Stimulated activated CD4-positive, alpha-beta T cell treated with anti-CD3 and anti-CD28 coated beads, Interleukin-15, amount 100 ng/mL, for 1 hour (primary cell): ENCODE measurements at places on chromosomes 2 and 18.

DNA sequence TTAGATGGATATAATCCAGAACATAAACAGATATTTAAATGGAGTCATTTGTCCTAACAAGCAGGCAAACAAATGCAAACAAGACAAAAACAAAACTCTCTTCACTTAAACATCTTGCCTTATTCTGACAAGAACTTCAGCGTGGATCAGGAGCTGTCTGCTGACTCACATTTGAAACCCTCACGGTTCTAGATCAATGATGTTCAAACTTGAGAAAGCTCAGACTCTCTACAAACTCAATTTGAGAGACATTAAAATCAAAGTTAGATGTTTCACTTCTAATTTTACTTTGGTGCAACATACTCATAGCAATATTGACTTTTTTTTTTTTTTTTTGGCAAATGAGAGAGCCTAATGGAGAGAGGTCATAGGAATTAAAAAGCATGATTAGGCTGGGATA, 362.8 kb upstream of the SLC14A2 start:
- no peak for DNase-seq

- no peak for DNase-seq
Observed at GRCh38 chr2:43592443-43592842, 3.4 kb downstream of the THADA start.

DNA sequence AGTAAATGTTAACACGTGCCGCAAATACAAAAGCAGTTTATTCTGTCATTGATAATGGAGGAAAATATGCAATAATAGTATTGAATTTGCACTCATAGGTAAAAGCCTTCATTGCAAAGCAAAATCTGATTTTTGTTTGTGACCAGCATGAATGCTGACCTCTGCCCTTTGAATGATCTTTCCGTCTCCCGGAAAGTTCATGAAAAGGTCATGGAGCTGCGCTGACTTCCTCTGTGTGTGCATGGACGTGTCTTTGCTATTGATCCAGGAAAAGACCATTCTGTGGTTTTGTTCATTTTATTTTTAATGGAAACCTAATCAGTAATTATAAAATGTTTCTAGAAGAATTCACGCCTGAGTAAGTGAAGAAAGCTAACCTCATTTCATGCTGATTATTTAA, 320.0 kb downstream of the MTX2 start:
- DNase-seq = no peak

DNA sequence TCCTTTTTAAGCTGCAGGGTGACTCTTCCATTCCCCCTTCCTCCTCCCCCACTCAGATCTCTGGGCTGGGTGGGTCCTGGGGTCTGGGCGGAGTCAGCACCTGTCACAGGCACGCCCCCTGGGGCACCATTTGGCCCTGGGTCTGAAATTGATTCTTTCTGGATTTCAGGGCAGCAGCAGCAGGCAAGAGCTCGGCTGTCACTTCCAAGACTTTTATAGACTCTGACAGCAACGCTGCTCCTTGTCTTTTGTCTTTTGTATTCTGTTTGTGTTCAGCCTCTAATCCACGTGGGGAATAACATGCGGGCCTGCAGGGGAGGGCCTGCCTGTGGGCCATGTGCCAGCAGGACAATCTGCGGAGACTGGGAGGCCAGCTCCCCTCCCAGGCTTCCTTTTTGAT, 3.9 kb downstream of the BOD1L2 start:
- no peak for DNase-seq

GRCh38 chr2:182366628-182367027, 60.2 kb downstream of the PDE1A start:
- DNase-seq = no peak

DNA sequence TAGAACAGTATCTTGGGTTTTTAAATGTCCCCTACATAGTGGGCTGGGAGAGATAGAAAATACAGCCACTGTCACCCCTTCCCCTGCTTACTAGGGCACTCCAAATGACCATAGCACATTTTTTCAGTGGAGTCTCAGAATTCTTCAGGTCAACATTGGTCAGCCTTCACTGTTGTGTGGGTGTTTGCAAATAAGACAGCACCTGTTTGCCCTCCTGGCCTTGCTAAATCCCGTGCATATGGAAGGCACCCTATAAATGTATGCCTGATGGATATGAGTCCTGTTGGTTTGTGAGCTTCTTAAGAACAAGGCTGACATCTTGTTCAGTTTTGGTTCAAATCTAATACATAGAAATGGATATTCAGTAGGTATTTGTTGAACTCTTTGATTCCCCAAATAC, 12.5 kb downstream of the ITGA6 start:
- no peak for DNase-seq

- no peak for DNase-seq
Observed at GRCh38 chr2:65514555-65515195, 82.3 kb upstream of the SPRED2 start.

- no peak for DNase-seq
Observed at GRCh38 chr2:183291436-183291835, 167.2 kb downstream of the NUP35 start.

- DNase-seq = no peak
Observed at GRCh38 chr18:49910019-49910418, 96.7 kb upstream of the ACAA2 start.

- no peak for DNase-seq
Observed at GRCh38 chr18:1982056-1982455, 589.2 kb downstream of the METTL4 start.

DNA sequence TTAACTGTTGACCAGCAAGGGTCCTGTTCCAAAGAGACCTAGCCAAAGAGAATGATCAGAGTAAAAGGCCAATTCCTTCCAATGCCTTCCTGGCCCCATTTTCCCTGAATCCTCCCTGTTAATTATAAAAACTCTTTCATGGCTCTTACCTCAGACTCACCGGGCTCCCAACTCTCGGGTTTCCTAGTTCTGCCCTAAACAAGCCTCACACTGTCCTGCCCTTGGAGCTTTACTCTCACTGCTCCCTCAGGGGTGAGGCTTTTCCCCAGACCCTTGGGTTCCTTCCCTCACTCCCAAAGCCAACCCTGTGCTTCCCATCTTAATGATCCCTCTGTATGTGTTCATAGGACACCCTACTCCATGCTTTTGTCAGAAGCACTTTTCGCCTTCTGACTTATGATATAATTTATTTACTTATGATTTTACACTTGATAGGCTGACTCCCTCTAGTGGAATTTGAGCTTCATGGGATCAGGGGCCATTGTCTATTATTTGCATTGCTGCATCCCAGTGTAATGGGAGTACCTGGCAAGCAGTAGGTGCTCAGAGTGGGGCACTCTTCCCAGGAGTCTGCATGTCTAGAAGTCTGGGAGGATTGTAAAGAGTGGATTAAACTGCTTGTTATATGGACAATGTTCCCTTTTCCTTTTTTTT, 29.9 kb upstream of the ZNG1B start:
- no peak for DNase-seq

- no peak for DNase-seq
Observed at GRCh38 chr18:78778651-78779050, 201.0 kb upstream of the SALL3 start.

GRCh38 chr2:120846406-120847095, 110.9 kb downstream of the GLI2 start:
- DNase-seq = no peak

DNA sequence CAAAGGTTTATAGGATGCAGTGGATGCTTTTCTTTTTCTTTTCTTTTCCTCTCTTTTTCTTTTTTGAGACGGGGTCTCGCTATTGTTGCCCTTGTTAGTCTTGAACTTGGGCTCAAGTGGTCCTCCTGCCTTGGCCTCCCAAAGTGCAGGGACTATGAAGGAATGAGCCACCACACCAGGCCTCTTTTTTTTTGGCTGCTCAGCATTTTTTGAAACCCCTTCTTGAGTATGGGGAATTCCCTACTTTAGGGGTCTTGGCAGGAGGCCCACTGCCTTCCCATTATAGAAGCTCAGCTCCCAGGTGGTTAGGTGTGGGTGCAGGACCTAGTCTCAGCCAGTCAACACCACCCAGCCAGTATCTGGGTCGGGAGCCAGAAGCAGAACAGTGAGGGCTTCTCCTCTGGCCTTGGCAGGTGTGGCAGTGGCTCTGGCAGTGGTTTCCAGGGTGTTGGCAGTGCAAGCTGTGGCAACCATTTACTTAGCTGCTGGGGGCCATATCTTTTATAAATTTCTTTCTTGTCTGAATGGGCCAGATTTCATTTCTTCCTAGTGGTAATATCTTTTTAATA, 51.4 kb upstream of the ACYP2 start:
- DNase-seq = no peak

GRCh38 chr2:241863536-241863954, 4.9 kb upstream of the PDCD1 start:
- peak; percentile 28 for DNase-seq

DNA sequence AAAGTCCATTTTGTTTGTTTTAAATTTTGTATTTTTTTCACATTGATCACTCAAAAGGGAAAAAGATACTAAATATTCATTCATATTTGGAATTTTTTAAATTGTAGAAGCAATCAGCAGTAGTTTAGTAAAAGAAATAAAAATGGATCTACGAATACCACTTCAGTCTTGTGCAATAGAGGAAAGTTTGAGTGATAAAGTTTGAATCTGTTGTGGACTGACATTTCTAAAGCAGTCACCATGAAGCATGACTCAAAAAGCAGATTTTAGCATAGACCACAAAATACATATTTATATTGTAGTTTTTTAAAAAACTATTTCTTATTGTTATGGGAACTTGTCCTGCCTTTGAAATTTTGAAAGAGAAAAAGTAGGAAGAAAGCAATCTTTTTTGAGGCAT, 520.5 kb upstream of the ZEB2 start:
- no peak for DNase-seq

GRCh38 chr2:54053830-54054229, 61.6 kb upstream of the ACYP2 start:
- DNase-seq = no peak

DNA sequence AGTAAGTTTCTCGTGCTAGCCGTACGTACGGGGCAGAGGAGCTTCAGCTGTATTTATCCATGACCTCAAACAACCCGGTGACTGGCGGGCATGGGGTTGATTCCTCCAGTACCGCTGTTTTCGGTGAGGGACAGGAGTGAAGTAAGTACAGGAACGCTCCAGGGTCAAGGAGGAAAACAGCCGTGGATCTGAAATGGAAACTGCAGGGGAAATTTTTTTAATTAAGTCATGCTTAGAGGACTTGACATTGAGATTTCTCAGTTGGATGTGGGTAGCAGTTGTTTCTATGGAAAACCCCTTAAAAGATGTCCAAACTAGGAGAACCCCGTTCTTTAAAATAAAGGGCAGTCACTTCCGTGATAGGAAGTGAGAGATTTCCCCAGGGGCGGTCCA, 1.2 kb downstream of the RAB12 start:
- no peak for DNase-seq

- DNase-seq = no peak
Observed at GRCh38 chr2:190529486-190530247, 4.9 kb downstream of the NEMP2 start.

DNA sequence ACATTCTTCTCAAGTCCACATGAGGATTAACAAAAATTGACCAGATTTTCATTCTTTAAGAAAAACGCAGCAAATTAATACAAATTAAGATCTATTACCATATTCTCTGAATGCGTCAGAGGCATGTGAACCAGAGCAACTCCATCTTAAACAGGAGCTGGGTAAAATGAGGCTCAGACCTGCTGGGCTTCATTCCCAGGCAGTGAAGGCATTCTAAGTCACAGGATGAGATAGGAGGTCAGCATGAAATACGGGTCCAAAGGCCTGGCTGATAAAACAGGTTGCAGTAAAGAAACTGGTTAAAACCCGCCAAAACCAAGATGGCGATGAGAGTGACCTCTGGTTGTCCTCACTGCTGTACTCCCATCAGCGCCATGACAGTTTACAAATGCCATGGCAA, 217.6 kb downstream of the RDH14 start:
- no peak for DNase-seq

DNA sequence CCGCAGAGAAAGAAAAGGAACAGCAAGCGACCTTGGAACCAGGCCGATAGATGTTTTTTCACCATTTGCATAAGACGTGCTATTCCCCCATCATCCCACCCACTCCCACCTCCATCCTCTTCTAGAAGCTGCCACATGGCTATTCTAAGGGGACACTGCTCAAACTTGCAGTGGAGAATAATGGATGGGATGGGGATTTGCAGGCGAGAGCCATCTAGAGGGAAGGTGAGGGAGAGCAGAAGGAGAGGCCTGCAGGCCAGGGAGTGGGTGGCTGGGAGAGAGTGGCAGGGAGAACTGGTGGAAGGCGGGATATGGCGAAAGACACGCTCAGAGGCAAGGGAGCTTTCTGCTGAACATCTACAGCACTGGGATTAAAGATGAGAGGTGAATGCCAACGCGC, 84.9 kb downstream of the MAPK4 start:
- no peak for DNase-seq

- no peak for DNase-seq
Observed at GRCh38 chr2:228681426-228681825, 499.9 kb upstream of the SPHKAP start.

DNA sequence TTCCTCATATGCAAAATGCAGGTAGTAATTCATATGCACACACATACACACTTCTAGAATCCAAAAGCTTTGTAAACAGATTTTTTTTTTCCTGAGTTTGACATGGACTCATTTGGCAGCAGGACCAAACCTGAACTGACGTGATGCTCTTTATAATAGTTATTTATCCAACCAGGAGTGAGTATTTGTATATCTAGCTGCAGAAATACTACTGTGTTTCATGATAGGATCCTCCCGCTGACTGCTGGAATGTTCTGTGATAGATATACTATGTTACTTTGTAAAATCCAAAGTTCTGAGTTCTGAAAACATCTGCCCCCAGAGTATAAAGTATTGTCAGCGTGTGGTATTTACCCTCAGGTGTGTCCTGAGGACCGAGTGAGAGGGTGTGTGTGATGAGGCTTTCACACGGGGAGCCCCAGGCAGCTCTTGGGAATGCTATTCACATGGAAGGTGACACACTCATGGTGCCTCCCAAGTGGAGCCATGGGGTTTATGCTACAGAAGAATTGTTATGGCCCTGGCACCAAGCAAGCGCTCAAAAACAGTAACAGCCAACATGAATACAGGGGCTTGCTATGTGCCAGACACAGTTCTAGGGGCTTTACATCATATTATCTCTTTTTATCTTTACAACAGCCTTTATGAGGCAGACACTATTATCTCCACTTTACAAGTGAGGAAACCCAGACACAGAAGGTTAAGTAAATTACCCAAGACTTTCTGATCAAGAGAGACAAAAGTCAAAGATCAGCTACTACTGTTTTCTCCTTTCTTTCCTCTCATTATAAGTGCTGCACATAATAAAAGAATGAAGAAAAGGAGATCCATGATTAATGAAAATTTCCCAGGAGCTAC, 16.7 kb upstream of the TXNDC2 start:
- no peak for DNase-seq

- DNase-seq = no peak
Observed at GRCh38 chr2:136377423-136378382, 259.8 kb upstream of the CXCR4 start.

DNA sequence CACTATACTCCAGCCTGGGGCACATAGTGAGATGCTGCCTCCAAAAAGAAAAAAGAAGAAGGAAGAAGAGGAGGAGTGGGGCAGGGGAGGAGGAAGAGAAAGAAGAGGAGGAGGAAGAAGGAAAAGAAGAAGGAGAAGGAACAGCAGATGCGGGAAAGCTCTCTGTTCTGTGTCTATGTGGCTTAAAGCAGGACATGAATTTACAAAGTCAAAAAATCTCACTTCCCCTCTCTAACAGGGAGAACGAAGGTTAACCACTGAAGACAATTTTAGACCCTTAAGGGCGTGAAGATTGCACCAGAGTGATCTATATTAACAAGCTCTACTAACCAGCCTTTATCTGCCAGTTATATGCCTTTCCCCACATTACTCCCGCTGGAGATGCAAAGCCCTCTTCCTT, 258.9 kb downstream of the METTL4 start:
- no peak for DNase-seq
